ENCODE measurements at places on chromosomes 2 and 18.

DNA sequence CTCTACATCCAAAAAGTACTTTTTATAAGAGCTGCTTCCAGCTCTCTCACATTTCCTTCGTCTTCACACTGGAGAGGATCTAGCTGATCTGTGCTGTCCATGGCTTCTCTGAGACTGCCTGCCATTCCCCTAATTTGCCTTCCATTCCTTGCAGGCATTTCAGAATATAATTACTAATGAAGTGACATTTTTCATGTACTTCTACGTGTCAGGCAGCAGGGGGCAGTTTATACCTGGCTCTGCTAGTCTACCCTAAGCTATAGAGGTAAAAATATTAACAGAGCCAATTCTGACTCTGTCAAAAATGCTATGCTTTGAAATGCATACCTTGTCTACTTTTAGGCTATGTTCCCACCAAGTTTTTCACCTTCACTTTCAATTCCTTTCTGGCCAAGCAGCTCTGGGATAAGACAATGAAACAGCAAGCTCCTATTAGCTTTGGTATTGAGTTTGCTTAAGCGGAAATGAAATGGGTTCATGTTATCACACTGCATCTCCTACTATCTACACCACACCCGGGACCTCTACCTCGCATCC is 81.9 kb downstream of the MEP1B start:
- DNase-seq = no peak

GRCh38 chr2:37670378-37671008 is 949 bp downstream of the CDC42EP3 start:
- no peak for DNase-seq

DNA sequence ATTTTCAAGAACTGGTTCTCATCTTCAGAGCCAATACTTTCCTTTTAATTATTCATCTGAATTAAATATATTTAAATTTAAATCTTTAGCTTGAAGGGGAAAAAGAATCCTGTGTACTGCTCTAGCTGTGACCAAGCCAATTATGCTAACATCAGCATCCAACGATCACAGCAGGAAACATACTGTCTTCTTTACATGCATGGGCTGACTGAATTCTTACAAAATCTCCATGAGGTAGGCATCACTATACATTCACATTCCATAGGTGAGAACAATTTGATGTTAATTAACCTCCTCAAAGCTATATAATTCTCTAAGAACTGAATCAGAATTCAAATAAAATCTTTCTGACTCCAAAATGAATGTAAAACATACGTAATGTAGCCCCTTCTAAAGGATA is 118.8 kb upstream of the MAP2 start:
- no peak for DNase-seq

DNA sequence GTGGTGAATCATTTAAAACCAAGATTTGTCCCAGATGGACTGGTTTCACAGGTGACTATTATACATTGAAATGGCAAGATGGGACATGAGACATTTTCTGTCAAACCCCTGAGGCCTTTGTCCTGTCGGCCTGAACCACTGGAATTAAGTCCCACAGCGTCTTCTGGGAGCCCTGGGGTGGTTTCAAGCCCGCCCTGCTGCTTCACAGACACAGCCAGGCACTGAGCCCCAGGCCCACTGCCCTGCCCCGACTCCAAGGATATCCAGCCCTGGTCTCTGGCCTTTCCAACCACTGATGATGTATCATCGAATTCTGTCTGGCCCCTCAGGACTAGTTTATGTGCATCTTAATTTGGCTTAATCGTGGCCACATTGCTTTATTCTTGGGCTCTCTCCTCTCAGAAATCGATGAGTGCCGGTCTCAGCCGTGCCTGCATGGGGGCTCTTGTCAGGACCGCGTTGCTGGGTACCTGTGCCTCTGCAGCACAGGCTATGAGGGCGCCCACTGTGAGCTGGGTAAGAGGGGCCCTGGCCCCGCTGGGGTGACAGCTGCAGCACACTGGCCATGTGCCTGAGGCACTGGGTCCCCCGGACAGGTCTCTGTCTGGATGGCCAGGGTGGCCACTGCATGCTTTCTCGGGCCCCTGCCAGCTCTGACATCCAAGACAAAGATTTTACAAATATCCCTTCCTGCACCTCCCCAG is 39.5 kb downstream of the MTERF4 start:
- no peak for DNase-seq

DNA sequence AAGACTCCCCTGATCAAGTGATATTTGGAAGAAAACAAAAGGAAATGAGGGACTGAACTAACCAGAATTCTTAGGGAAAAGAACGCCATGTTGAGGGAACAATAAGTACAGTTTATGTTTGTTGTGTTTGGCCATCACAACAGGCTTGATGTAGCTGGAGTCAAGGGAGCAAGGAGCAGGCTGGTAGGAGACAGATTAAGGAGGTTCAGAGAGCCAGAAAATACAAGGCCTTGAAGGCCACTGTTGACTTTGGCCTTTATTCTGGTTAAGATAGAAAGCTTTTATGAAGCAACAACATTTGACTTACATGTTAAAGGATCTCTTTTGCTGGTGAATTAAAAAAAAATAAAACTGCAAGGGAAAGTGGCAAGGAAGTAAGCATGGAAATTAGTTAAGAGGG is 754.1 kb upstream of the SLC8A1 start:
- DNase-seq = no peak

GRCh38 chr2:232129483-232129882 is 168.0 kb downstream of the DIS3L2 start:
- DNase-seq = no peak

DNA sequence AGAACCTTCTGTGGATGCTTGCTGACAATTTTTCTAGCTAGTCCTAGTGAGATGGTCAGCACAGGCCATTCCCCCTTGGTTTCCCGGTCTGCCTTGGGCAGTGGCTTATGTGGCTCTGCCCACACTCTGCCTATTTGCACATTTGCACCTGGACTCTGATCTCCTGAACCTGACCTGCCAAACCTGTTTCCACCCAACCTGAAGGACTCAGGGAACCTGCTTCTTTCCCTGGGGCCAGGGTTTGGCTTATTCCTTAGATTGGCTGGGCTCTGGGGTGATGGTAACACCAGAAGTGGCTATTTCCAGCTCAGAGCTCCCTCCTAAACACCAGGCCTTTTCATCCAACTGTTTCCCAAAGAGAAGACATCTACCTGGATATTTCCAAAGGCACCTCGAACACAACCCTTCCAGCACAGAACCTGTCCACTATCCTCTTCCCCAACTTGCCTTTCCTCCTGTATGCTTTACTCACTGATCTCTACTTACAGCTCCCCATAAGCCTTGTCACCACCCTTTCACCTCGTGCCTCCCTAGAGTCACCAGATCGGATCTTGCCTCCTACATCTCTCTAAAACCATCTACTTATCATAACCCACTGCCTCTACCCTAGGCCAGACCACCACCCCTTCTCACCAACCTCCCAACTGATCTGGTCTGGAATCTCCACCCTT is 5.8 kb upstream of the MTA3 start:
- DNase-seq = no peak

- no peak for DNase-seq
Measured at GRCh38 chr2:223100061-223100511, 48.1 kb downstream of the KCNE4 start.

GRCh38 chr2:146506851-146507250 is 1338.0 kb upstream of the ACVR2A start:
- no peak for DNase-seq

GRCh38 chr2:1512321-1513289 is 99.3 kb downstream of the TPO start:
- no peak for DNase-seq

DNA sequence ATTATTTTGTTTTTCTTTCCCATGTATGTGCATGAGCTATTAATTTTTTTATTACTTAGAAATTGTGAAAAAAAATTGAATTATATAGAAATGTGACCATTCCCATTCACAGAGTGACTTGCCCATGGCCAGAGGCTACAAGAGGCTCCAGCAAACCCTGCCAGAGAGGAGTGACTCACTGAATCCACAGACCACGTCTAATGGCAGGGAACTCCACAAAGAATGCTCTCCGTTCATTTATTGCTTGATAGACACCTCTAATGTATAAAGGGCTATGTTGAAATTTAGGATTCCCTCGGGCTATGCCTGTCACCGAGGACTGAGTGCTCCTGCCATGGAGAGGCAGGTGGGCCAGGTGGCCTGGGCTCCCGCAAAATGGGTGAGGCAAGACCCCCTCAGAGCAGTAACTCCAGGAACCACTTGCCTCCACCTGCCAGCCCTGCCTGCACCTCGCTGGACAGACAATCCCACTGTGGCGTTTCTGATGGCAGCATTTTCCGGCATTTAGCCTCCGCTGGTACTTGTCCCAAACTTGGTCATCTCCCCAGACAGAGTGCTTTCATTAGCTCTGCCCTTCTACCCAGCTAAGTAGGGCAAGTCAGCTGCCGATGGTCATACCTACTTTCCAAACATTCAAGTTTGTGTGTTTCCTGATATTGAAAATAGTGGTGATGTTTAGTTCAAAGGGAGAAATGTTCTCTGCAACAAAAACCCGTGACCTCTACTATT is 200.3 kb downstream of the PRKCE start:
- DNase-seq = no peak

DNA sequence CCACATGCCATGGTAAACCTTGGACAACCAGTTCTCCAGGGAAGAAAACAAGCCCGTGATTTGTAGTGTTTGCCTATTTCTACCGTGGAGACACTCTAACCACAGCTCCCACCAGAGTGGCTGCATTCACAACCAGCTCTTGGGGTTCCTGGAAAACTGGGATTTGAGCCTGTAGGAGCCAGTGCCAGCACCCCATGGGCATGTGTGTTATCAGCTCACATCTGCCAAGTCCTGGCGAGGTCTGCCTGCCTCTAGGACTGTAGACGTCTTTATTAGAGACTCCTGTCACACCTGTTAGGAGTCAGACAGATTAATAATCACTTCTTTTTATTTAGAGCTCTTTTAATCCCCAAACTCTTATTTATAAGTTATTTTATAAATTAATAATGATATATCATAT is 41.0 kb downstream of the INPP5D start:
- DNase-seq = no peak

DNA sequence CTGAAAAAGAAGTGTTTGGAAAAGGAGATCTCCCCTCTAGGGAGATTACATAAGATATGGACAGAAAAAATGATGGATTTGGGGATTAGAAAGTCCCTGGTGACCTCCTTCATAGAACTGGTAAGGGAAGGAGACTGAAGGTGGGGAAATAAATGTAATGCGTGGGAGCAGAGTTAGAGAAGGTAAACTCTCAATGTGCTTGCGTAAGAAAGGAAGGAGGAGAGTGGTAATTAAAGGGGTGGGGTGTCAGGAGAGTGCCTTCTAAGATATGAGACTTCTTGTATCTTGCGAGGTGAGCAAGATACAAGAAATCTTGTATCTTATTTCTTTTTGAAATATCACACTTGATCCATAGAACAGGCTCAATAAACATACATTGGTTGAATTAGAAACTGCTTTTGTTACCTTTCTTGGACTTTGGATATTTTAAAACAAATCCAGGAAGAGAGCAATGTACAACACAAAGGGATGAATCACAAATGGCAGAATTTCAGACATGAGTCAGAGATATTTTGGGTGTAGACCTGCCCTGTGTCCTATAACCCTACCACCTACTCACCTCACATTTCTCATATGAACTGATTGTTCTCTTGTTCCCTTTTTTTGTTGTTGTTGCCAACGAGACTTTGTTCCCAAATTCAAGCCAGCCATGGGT is 342.4 kb downstream of the INSIG2 start:
- no peak for DNase-seq

- DNase-seq = no peak
Measured at GRCh38 chr2:8540552-8541055, 141.3 kb upstream of the ID2 start.

DNA sequence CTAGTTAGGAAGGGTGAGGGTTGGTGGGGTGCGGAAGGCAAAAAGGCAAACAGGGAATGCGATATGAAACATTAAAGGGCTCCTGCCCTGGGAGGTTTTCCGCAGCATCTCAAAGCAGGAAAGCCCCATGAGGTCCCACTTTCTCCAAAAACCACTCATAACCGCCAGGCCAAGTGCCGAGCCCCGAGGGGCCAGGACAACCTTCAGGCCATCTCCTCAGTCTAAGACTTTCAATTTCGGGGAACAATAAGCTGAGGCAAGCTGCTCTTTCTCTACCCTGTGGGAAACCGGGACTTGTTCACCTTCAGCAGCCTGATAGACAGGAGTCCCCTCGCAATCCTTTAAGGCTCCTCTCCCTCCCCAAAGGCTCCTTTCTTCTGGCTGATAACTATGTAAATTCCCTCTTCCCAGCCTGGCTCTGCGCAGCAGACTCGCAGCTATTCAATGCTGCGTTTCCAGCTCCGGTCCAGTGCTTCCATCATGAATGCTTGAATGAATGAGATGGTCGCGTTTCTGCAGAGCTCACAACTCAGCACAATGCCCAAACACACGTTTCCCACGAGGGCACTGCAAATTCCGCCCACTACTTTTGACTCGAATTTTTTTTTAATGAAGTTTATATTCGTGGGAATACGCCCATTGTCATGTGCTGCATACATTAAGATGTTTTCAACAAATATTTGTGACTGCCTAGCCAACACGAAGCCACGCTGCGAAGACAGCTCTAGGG is 1.4 kb downstream of the LAMA1 start:
- DNase-seq = no peak

DNA sequence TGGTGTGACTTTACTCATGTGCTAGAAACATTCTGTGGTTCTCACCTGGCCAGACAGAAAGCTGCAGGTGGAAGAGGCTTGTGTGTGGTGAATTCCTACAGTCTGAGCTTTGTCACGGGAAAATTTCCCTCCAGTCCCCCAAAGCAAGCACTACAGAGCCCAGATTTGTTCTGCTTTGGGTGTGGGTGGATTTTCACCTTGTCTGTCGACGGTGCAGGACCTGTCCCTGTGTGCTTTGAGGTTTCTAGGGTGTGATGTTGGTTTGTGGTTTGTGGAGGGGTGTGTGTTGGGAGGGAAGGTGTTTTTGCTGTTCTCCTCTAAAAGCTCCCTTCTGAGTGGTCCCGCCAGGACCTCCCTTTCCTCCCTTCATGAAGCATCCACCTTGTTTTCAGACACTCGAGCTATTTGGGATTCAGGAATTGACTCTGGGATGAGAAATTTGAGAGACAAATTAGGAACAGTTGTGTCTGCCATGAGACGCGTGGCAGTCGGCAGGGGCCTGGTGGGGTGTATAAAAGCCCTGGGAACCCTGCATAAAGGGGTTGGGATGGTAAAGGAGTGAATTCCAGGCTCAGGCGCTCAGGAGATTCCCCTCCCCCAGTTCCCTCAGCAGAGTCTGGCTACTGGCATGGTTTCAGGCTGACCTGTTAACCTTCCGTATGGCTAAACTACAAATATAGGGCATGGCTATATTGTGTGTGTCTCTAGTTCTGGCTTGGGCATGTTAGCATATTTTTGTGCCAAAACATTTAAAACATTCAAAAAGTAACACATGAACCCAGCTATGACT is 65.5 kb downstream of the DGKD start:
- DNase-seq = no peak
